CD8-positive, alpha-beta T cell (primary cell): ENCODE measurements at places on chromosomes 7 and 10. TPM values are rescaled to one million over a fixed set of nuclear protein-coding genes. Genes with fewer than 3 reads are reported as not detected.

DNA sequence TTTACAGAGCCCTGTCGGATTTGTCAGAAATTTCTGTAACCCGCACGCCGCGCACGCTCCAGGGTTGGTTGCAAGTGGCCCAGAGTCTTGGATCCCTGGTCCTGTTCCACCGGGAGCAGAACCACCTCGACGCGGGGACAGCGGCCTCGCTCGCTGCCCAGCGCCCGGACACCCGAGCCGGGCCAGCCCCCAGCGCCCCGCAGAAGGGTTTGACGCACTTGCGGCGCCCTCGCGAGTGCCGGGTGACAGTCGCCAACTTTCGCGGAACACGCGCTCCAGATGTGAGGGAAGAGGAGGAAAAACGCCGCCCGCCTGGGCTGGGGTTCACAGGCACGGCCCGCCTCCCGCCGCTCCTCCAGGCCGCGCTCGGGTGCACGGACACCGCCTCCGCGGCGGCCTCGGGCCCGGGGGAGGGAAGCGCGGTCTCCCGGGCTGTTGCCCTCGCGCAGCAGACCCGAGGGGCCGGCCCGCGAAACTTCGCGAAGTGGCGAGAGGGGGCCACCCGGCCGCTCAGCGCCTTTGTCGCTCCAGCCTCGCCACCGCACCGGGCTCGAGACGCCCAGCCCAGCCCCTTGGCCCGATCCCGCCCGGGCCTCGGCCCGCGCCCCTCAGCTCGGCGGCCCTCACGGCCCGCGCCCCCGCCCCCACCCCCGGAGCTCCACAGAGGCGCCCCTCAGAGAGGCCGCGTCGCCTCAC is 514 bp downstream of the RNF216 start:
- peak; percentile 12 for DNase-seq

DNA sequence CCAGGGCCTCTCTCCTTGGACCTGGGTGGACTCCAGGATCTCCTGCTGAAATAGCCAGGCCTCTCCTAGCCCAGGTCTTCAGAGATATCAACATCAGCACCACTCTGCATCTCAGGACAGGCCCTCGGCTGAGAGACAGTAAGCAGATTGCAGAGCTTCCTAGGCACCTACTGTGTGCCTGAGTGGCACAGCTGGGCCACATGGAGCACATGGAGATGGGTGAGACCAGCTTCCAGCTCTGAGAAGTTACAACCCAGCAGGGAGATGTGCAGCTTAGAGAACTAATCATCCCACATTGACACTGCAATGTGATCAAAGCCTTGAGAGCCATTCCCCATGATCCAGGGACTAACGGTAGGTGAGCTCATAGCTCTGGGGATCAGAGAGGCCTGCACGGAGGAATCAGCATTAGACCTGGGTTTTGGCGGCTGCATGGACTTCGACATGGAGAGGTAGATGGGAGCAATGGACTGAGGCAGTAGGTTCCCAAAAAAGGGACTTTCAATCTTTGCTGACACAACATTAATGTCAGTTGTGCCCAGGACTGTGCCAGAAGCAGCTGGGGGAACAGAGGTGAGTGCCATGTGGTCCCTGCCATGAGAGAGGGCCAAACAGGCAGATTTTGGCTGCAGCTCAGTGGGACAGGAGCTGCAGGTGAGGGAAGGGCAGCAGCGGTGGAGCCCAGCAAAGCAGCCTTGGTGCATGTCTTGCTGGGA is 76.0 kb upstream of the LEP start:
- DNase-seq, result no peak

GRCh38 chr7:112487457-112488263 is 6.9 kb downstream of the LSMEM1 start:
- DNase-seq, result no peak

DNA sequence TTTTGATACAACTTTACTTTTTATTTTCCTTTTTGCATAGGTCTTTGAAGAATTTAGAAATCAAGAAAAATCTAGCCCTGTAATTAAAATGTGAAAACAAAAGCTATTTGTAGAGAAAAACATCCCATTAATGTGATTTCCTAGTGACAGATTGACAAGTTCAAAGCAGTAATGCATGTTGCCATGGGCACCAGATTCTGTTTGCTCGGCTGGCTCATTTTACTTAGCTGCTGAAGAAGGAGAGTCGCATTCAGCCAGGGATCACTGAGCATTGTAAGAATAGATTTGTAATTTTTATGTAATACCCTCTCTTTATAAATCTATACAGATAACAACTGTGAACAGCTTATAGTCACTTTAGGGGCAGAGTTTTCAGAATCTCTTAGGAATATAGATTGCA is 28.5 kb downstream of the DNAJB9 start:
- DNase-seq, result no peak

The C10orf67 gene
- total RNA-seq, result not detected

The DGKI gene
- not detected for total RNA-seq

- DNase-seq, result no peak
These were observed 60.3 kb upstream of the IL6 start for GRCh38 chr7:22666732-22667131.

DNA sequence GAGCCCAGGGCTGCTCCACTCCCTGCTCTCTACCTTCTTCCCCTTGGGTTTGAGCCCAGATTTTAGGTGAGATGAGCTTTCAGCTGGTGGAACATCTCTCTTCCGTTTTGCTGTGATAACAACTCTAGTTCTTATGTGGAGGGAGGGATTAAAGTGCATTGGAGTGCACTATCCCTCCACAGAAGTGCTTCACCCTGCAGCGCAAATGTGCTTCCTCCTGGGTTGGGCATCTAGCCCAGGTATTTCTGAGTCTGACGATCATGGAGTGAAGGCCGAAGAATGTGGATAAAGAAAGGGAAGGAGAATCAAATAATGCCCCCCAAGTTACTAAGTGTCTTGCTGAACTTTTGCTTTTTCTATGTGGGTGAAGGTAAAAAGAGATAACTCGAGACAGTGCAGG is 157.4 kb downstream of the CACNB2 start:
- DNase-seq, result no peak

The LAMTOR4 gene
- 83.1 TPM for total RNA-seq

DNA sequence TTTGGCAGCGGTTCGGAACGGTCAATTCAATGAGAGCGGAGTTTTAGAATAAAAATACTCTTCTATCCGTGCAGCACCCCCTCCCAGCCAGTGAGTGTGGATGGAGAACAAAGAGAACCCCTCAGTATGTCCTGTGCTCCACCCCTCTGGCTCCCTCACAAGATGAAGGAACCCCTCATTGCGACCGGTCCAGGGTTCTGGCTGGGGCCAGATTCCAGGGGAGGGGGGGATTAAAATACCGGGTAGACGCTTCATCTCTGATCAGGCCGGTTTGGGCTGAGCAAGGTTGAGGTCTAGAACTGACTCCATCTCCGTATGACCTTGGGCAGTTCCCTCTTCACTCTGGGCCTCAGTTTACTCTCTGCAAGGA is 5.9 kb downstream of the CYP26C1 start:
- DNase-seq, result no peak

The DOCK4 gene
- total RNA-seq, result 0.16 TPM

DNA sequence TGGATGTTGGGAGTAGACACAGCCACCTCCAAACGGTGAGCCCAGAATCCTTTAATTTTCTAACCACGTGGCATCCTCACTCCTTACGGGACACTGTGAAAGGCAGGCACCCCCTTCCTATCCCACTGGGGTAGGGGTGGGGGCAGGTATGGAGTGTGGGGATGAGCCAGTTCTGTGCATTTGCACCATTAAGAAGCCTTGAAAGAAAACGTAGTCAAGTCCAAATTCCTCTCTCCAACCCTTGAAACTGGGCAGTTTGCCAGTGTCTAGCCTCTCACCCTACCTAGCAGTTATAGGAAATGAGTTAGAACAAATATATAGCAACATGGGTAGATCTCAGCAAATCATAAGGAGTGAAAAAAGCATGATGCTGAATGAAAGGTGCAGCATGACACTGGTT is 92.4 kb upstream of the LEP start:
- DNase-seq, result no peak

The PON1 gene
- total RNA-seq, result not detected

- DNase-seq, result no peak
These were observed 198.7 kb downstream of the AHR start for GRCh38 chr7:17497136-17497535.

DNA sequence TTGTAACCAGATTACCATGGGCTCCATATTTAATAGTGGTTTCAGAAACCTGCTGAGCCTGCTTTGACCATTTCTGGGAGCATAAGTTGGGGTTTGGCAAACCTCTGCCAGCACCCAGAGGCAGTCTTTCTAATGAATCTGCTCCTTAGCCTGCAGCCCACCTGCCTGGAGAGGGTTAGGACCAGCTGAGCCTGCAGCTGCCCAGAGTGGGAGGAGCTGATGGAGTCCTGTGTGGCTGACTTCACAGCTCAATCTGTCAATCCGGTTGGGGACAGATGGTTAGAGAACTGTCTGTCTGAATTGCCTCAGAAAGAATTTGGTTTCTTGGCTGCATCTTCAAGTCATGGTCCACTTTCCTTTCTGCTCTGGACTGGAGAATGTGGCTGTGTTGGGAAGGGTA is 444.6 kb downstream of the NRG3 start:
- DNase-seq, result no peak

GRCh38 chr10:93060887-93061593 is 442 bp downstream of the CYP26C1 start:
- DNase-seq, result no peak

DNA sequence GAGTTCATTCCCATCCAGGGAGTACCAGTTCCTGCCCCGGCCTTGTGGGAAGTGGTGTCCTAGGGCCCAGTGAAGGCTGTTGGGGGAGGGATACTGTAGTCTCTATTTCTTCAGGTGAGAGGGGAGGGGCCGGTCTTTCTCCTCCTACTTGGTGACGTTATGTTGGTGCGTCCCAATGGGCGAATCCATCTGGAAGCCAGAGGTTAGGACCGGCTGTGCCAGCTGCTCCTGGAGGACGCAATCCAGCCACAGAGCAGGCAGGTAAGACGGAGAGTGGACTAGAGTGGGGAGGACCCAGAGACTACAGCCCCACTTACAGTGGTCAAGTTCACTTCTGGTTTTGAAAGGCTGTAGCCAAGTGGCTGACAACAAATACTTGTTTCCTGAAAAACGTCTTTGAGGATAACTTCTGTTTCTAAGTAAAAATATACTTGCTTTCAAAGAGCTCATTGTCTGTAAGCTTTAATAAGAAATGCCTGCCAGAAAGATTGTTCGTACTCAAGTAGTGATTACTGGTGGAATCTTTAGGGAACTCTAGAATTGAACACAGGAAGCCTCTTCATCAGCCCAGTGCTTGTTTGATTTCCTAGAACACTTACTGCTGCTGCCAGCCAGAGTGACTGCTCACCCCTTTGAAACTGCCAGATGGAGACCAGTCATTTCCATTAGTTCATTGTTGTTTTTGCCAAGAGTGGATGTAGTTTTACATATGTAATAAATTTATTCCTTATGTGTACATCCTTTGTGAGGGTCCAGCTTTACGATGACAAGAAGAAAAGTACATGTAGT is 25.4 kb downstream of the RBM33 start:
- no peak for DNase-seq

DNA sequence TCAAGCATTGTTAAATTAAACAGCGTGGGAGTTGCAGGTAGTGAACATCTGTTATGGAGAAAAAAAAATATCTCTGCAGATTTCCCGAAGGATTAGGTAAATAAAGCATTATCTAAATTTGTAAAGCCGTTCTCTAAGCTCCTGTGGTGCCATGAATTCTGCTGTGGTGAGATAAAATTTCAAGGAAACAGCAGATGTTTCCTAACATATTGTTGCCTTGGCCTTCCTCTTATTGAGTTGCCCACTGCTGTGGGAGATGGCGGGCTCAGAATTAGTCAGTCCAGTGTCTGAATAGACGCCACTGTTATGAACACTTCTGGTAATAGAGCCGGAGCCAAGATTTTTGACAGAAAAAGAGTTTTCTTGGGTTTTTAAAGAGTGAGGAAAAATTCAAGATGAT is 82.6 kb upstream of the ELMO1 start:
- DNase-seq, result no peak

DNA sequence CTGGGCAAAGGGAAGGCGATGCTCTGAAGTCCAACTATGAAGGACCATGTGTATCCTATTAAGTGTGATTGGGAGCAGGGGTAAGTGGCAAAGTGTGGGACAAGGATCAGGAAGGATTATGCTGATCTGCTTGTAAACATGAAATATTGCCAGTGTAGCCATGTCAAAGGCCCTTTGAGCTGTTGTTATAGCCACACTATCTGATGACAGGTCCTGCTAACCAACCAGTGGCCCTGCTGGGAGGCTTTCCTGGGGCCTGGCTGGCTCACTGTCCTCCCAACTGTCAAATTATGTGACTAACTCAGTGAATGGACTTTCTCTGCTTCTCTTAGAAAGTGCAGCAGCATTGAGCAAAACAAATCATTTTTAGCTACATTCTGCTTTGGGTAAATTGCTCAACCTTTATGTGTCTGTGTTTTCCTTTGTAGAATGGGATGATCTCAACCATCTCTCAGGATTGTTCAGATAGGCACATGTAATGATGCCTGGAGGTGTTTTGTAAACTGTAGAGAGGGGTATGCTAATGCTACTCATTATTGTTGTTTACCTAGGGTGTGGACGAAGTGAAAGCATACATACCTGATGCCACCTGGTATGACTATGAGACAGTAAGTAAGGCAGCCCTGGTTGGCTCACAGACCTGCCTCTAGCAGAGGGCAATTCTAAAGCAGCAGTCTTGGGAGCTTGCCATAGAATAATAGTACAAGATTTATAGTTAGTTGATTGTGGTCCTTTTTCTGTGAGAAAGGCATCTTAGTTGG is 47.4 kb downstream of the MGAM2 start:
- no peak for DNase-seq

The ADCYAP1R1 gene
- not detected for total RNA-seq

DNA sequence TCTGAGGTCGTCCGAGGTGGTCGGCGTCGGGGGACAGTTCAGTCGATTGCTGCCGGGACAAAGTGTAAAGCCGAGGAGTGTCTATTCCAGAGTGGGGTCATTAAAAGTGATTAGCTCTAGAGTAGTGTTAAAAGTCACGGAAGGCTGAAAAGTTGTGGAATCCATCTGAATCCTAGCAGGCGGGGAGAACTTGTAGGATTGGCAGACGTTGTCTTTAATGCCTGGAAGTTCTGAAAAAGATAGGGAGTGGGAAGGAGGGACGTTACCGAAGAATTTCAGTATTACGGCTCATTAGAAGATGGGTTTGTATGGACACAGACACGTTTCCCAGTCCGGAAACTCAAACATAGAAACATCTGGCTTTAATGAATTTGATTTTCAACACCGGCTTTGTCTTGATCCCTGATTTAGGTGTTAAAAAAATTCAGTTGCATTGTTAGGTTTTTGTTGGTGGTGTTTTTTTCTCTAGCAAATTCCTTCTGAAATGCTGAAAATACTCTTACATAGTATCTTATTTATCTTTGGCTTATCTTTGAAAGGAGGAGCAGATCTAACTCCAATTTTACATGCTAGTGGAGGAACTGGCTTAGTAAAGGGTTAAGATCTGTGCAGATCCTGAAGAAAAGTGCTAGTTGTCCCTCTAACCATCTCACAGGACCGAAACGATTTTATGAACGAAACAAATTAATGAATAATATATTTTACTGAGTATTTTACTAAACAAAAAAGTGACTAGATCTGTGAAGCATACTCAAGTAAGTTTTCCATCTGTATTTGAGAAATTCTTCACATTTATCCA is 900 bp downstream of the MKLN1 start:
- no peak for DNase-seq

The PNLIPRP3 gene
- not detected for total RNA-seq

DNA sequence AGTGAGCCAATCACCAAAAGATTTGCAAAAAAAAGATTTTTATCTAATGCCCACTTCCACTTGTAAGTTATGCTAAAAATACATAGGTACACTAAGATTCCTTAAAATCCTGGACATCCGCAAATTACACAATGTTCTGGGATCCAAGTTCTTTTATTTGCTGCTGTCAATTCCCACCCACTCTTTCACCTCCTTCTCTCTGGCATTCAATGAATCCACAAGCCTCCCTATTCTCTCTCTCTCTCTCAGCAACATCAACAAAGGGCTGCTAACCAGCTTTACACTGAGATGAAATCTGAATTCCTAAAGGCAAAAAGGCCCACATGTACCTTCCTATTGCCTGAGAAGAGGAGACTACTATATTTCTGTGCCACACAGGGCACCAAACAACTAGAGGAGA is 99.9 kb downstream of the ARMH3 start:
- DNase-seq, result no peak
